ENCODE measurements at places on chromosomes 5 and 9.

DNA sequence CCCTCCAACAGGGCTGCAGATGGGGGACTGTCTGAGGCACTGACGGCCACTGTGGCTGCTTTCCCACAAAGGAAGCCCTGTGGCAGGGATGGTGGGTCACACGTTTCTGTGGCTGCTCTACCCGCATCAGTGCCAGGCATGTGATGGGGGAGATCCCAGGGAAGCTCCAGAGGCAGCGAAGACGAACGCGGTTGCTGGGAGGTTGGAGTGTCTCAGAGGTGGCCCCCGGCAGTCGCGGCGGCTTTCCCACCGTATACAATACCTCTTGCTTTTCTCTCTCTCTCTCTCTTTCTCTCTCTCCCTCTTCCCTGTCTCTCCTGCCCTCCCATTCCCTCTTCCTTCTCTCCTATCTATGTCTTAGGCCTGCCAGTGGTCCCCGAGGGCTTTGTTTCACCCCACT lies 56.7 kb downstream of the CYFIP2 start:
- no peak for DNase-seq

DNA sequence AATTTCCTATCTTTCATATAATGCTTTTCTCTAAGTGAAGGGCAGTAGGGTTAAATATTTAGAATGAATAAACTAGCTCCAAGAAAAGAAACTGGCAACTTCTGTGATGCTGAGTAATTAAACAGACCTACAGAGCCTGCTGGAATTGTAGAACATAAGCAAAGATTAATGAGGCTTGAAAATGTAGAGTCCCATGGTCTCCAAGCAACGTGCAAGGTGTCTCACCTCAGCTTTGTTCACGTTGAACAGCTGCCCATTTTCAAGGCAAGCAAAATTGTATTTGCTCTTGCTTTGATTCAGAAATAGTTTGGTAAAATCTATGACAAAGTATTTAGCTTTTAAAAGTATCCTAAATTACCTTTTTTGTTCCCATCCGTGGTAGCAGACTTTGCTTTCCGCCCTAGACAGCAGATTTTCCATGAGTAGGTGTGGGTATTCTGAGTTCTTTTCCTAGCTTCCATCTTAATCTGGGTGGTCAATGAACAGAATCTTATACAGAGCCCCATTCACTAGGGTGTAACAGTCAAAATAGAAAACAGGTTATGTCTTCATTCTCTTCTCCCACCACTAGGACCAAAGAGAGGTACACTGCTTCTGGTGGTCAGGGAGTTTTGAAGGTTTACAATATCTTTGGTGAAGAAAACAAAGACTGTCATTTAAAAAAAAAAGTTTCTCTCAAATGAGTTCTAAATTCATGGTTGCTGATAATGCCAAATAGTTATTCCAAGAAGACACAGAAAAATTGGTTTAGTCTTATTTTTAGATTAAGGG lies 52.1 kb upstream of the TYRP1 start:
- no peak for DNase-seq

DNA sequence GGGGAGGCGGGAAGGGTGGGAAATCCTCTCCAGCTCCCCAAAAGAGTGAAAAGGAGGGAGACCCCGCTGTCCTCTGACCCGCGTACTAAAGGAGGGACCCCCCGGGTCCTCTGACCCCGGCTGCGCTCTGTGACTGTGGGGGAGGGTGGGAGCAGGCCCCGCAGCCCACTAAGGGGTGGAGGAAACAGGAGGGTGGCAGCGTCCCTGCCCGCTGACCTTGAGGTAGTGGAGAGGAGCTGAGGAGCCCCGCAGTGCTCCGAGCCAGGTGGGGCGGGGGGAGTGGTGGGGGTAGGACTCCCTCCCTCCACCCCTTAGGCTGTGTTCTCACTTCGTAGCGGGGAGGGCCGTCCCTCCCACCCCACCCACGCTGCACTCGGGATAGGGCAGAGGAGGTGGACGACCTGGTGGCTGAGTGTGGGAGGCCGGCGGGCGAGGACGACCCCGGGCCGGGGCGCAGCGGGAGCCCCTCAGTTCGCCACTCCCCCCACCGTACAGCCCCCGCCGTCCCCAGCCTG lies 449 bp upstream of the ADCY2 start:
- DNase-seq: no peak

DNA sequence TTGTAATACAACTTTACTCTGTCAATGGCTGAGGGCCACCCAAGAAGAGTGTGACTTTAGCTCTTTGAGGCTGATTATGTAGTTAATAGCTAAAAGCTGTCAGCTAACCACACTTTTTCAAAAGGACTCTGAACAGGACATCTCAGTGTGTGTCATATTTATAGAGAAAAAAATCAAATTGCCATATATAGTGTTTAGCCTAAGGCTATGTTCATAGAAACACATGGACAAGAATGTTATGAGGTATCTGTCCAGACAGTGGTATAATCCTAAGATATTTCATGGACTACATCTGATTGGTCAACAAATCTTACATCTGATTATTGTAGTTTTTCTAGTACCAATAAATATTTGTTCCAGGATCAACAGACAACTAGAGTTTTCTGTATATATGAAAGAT lies 42.1 kb upstream of the CDH18 start:
- no peak for DNase-seq

DNA sequence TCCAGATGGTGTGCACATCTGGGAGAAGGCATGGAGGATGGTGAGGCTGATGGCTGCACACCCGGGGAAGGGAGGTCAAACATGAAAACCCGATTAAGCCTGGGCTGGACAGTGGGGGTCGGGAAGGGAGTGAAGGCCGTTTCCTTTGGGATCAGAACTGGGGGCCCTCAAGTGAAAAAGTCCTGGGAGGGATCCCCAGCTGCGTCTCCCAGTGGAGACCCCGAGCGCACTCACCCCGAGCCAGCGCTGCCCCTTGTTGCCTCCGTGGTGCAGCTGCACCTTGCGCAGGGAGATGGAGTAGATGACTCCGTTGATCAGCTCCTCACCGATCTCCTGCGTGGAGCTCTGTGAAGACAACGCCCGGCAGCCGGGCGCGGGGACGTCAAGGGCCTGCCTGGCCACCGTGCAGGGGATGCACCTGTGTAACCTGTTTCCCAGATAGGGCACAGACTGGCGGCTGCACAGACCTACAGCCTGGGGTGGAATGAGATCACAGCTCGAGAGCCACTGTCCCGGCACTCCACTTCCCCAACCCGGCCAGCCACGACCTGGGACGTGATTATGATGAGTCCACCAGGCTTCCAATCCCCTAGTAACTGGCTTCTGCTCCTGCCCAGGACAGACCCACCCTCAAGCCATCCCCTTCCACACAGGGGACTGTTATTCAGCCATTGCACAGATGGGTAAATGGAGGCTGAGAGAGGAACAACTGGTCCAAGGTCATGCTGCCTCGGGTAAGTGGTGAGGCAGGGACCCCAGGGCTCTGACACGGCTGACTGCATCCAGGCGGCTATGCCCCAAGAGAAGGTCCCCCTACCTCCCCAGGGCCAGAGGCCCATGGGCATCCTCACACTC lies 9.0 kb downstream of the RALGDS start:
- no peak for DNase-seq

DNA sequence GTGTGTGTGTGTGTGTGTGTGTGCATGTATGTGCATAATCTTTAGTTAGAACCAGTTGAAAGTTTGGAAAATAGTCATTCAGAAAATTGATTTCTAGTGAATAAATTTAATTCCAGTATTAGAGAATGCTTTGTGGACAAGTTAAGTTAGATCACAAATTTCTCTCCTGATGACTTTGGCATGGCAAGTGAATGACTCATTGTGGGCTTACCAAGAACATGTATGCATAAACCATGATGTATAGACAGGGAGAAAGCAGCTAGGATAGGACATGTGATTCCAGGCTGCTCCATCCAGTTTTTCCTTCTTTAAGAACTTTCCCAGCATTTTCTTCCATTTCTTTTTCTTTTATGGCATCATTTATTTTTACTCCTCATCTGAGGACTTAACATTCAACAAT lies 85.7 kb upstream of the SGCD start:
- no peak for DNase-seq

DNA sequence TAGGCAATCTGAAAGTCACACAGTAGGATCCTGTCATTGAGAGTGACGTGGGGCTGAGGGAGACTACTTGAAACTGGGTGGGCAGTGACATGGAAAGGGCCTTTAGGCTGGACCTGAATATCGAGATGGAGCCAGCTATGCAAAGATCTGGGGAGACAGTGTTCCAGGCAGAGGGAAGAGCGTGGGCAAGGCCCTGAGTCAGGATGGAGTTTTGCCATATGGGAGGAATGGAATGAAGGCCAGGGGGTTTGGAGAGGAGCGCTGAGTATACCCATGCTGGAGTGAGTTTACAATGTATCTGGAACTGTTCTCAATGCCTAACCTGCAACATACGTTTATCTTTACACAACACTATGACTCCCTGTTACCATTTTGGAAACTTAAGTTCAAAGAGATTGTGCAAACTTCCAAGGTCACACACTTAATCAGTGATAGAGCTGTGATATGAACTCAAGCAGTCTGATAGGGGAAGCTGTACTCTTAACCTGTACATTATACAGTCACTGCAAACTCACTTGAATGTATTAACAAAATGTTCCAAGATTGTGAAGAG lies 33.5 kb downstream of the INSYN2B start:
- no peak for DNase-seq

DNA sequence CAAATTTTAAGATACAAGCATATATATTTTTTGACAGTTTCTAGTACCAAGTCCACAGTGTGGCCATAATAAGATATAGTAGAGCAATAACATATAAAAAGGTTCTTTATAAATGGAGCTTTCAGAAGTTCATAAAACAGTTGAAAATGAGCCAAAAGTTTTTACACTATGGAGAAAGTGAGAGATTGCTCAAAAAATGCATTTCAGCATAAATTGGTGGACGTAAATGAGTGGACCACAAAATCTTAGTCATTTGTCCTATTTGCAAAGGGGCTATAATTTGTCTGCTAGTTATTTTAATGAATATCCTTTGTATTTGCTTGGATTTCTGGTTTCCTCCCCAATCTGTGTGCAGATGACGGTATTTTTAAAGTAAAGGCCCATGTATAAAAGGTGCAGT lies 159.4 kb upstream of the DAP start:
- DNase-seq: no peak

GRCh38 chr5:62231576-62231975 lies 74.4 kb upstream of the KIF2A start:
- no peak for DNase-seq

GRCh38 chr5:174751154-174752000 lies 27.0 kb downstream of the MSX2 start:
- DNase-seq: no peak

DNA sequence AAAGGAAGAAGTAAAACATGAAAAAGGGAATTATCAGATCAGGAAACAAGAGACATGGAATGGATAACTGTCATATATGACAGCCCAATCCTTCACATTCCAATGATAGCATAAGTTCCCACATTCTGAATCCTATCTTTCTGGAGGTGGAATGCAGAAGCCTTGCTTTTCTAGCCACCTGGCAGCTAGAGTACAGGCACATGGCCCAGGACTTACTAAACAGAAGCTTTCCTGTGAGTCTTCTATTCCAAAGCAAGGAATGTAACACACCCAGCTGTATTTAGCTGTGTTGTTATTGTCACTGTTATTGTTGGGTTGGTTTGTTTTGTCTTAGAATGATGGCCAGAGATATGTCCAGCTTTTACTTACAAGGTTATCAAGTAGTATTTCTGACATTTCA lies 780.5 kb upstream of the ZNF608 start:
- DNase-seq: no peak

GRCh38 chr9:23752859-23753258 lies 73.2 kb downstream of the ELAVL2 start:
- DNase-seq: no peak

GRCh38 chr5:52961274-52961681 lies 27.9 kb upstream of the ITGA2 start:
- DNase-seq: no peak

GRCh38 chr9:90460220-90460619 lies 182.4 kb downstream of the DIRAS2 start:
- DNase-seq: no peak

- no peak for DNase-seq
These were observed 105.2 kb downstream of the RGS3 start for GRCh38 chr9:113568571-113569321.

DNA sequence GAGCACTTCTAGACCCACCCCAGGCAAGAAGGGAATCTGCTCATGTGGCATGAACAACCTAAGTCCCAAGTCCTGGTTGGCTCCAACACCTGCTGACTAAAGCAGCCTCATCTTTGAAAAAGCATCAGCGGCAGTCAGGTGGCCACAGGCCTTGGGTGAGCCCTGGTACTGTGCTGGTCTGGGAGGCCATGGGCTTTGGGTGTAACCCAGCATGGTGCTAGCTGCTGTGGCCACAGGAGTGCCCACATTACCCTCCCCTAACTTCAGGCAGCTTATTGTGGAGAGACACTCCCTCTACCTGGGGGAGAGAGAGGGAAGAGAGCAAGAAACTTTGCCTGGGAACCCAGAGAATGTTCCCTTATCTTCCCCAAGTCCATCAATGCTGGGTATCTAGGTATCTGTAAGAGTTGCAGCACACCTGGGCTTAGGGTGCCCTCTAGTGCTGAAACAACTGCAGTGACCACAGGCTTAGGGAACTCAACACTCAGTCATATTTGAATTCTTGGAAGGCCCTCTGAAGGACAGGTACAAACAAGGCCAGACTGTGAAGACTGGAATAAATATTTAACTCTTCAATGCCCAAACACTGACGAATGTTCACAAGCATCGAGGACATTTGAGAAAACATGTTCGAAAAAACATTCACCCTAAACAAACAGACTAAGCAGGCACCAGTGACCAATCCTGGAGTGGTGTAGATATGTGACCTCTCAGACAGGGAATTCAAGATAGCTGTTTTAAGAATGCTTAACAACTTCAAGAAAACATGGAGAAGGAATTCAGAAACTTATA lies 69.9 kb upstream of the OR2K2 start:
- DNase-seq: no peak

DNA sequence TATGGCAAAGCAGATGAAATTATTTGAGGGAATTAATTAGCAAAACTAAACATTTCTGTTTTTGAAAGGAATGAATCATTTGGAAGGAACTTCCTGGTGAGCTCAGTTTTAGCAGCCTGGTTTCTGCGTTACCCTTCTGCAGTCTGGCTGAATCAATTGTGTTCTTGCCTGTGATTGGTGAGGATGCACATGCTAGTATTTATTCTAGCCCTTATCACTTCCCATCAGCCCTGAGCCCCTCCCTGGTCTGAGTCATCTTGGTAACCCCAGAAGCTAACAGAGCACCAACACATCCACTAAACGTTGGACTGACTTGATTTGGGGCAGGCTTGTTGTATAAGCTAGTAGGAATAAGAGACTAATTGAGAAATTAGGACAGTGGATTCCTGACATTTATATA lies 6.6 kb downstream of the TJP2 start:
- DNase-seq: peak; percentile 27

DNA sequence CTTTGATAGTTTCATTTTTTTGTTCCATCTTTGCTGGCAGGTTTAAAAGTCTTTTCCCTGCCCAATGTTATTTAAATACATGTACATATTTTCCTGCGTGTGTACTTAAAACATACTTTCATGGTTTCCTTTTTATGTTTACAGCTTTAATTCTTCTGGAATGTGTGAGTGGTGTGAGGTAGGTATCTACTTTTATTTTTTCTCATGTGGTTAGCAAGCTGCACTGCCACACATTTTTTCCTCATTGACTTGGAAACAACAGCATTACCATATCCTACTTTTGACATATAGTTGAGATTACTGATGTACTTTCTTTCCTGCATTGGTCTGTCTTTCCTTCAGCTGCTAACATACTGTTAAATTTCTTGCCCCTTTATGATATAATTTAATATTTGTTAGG lies 51.4 kb upstream of the COL15A1 start:
- no peak for DNase-seq

- DNase-seq: no peak
These were observed 155.1 kb upstream of the DMRT1 start for GRCh38 chr9:686321-686813.

Measured in activated naive CD4-positive, alpha-beta T cell treated with anti-CD3 and anti-CD28 coated beads, Interleukin-2, amount 50 U/mL, for 16 hours (primary cell).